ENCODE measurements at places on chromosomes 12 and 14.

- DNase-seq = no peak
Measured at GRCh38 chr14:102933618-102934231, 11.3 kb downstream of the AMN start.

- peak; percentile 69 for DNase-seq
Measured at GRCh38 chr12:2344885-2345284, 292.1 kb downstream of the CACNA1C start.

GRCh38 chr12:28443337-28443736 lies 253.1 kb downstream of the CCDC91 start:
- no peak for DNase-seq

DNA sequence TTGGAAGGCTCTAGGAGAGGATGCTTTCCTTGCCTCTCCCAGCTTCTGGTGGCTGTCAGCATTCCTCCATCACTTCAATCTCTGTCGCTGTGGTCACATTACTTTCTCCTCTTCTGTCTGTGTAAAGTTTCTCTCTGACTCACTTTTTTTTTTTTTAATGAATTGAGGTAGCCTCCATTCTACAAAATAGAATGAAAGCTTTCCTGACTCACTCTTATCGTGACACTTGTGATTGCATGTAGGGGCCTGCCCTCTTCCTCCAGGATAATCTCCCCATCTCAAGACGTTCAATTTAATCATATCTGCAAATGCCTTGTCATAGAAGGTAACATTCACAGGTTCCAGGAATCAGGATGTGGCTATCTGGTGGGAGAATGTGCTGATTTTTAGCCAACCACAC lies 153.5 kb upstream of the HMGA2 start:
- DNase-seq = peak; percentile 75

DNA sequence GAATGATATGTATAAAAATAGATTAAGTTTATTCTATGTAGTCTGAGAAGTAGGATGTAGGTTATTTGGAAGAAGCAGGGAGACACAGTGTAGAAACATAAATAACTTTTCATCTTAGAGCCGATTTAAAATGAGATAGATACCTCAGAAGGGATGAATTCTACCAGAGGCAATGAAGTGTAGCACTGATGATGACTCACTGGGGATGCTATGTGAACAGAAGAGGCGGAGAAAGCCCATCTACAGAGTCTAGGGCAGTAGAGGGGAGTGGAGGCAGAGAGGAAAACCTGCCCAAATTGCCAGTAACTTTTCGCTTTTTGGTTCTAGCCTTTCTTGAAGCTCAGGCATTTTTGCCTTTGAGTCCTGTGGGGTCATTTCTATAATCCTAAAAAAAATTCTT lies 451.8 kb downstream of the ATP23 start:
- no peak for DNase-seq

GRCh38 chr12:85630851-85631250 lies 205.4 kb downstream of the RASSF9 start:
- DNase-seq = no peak

DNA sequence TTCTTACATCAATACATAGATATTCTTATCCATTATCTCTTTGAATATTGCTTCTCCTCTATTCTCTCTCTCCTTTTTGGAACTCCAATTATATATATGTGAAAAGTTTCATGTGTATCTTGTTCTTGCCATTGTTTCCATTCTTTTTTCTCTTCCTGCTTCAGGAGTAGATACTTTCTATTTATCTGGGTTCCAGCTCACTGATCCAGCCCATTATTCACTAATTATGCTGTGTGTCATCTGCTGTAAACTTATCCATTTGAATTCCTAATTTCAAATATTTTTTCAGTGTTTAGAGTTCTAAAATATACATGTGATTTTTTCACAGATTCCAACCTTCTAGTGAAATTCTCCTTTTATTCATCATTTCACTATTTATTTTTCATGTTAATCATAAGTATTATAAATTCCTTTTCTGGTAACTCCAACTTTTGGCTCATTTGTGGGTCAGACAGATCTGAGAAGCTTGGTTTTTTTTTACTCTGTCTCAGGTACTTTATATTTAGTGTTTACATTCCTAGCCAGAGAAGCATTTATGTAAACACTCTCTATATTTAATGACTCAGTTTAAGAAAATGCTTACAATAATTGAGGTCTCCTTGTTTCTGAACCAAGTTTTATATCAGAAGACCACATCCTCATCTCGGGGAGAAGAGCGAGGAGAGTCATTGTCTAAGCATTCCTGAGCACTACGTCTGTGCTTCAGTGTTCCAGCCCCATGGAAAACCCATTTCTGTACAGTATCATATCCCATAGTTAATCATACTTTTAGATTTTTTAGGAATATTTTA lies 15.9 kb upstream of the AMIGO2 start:
- peak; percentile 78 for DNase-seq

GRCh38 chr14:87231336-87232026 lies 761.5 kb downstream of the GALC start:
- no peak for DNase-seq

DNA sequence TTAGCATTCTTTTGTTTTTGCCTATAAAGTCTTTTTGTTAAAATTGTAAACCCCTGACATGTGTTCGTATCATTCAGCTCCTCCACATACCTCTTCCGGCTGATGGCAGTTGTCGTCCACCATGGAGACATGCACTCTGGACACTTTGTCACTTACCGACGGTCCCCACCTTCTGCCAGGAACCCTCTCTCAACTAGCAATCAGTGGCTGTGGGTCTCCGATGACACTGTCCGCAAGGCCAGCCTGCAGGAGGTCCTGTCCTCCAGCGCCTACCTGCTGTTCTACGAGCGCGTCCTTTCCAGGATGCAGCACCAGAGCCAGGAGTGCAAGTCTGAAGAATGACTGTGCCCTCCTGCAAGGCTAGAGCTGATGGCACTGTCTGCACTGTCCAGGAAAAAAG lies 7.7 kb downstream of the ALKBH2 start:
- DNase-seq = no peak

GRCh38 chr12:75446857-75447256 lies 33.7 kb upstream of the GLIPR1 start:
- DNase-seq = peak; percentile 82

- DNase-seq = peak; percentile 77
Measured at GRCh38 chr14:78010688-78011087, 159.5 kb upstream of the NRXN3 start.

- no peak for DNase-seq
Measured at GRCh38 chr14:97848317-97848980, 1051.3 kb downstream of the VRK1 start.

GRCh38 chr12:115353467-115353866 lies 669.5 kb upstream of the TBX3 start:
- DNase-seq = no peak

DNA sequence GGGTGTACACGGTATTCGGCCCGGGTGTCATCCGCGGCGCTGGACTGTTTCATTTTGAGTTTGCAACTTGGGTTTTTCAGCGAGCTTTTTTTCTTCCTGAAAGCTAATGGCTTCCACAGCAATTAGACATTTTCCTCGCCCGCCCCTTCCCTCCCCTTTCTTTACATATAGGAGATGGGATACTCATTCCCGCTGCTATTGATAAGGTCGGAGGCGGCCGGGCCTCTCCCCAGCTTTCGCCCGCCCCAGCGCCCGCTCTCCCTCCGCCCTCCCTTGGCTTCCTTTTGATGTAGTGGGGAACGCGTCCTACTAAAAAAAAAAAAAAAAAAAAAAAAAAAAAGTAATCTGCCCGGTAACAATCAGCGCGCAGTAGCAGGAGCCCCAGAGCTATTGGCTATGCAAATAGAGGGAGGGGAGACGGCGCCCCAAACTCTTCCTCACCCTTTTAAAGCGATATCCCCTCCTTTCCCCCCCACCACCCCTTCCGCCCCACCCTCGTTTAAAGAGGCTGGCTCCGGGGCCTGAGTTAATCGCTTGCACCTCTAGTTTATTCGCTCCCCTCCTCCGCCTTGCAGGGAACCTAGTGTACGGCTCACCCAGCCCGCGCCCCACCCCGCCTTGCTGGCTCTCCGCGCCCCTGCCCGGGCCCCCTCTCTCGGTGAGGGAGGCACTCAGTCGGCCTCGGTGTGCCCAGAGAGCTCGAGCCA lies 1.7 kb upstream of the CCND2 start:
- DNase-seq = peak; percentile 31

DNA sequence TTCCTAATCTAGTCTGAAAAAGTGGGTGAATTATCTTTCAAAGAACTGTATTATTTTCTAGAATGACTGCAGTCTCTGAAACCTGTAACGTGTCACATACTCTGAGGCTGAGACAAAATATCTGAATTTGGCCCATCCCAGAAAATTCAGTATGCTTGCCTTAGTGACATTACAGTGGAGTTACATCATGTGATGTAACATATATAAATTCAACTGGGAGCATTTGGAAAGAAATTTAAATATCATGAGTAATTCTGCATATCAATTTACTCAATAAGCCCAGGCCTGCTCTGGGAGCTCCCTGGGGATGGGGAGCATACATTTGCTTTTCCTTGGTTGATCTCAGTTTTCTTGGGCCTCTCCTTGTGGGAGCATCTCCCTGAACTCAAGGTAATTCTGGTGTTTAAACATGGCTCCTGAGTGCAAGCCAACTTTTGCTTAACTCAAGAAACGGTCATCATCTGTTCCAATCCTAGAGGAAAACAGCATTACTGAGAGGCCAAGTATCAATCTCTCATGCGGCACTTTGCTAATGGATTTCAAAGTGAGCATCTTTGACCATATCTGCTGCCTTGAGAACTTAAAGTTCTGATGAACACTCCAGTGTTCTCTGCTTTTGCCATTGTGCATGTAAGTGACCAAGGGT lies 54.4 kb downstream of the AKAP6 start:
- peak; percentile 25 for DNase-seq

DNA sequence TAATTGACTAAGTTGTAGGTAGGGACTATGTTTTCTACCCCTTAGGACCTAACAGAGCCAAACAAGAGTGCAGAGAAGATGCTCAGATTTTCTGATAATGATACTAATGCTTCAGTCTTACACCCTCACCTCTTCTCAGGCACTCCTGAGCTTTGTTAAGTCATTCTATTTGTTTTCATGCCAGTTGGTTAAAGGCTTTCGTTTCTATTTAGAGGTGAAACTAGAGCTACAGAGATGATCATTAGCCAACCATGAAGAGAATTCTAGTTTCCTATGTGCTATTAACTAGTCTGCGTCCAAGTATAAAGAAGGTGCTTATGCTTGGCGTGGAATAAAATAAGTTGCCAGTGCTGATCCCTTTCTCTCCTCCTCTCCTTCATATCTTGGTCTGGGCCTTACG lies 34.6 kb upstream of the PYGL start:
- no peak for DNase-seq

DNA sequence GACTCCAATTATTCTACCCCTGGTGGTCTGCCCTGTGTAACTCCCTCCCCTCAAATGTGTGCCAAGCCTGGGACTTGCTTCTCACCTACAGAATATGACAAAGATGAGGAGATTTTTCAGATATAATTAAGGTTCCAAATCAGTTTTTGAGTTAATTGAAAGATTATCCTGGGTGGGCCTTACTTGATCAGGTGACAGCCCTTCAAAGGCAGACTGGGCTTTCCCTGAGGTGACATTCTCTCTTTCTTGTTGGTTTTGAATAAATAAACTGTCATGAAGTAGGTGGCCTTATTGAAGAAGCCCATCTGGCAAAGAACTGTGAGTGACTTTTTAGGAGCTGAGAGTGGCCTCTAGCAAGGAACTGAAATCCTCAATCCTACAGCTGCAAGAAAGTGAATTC lies 106.0 kb downstream of the BRMS1L start:
- no peak for DNase-seq

- no peak for DNase-seq
Measured at GRCh38 chr12:123634142-123634561, 523 bp downstream of the GTF2H3 start.

DNA sequence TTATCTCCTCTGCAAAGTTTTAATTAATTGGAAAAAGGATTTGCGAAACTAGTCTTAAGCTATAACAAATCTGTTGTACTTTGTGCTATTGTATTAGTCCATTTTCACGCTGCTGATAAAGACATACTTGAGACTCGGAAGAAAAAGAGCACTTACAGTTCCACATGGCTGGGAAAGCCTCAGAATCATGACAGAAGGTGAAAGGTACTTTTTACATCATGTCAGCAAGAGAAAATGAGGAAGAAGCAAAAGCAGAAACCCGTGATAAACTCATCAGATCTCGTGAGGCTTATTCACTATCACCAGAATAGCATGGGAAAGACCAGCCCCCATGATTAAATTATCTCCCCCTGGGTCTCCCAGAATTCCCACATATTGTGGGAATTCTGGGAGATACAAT lies 118.1 kb upstream of the PRKD1 start:
- DNase-seq = no peak

- DNase-seq = peak; percentile 50
Measured at GRCh38 chr12:79689477-79690141, 1.2 kb downstream of the PAWR start.

- no peak for DNase-seq
Measured at GRCh38 chr14:95260537-95261361, 59.0 kb downstream of the CLMN start.

GRCh38 chr14:69325646-69326265 lies 65.8 kb downstream of the GALNT16 start:
- no peak for DNase-seq

DNA sequence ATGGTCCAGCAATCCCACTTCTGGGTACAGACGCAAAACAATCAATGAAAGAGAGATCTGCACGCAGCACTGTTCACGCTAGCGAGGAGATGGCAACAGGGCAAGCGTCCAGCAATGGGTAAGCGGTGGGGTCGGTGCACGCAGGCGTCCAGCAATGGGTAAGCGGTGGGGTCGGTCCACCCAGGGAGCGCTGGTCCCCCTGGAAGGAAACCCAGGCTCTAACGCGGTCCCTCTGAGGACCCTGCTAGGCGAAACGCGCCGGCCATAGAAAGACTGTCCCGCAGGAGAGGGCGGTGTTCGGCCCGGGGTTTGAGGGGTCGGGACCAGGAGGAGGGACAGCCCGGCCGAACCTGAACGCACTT lies 618 bp upstream of the PGAM5 start:
- DNase-seq = no peak

DNA sequence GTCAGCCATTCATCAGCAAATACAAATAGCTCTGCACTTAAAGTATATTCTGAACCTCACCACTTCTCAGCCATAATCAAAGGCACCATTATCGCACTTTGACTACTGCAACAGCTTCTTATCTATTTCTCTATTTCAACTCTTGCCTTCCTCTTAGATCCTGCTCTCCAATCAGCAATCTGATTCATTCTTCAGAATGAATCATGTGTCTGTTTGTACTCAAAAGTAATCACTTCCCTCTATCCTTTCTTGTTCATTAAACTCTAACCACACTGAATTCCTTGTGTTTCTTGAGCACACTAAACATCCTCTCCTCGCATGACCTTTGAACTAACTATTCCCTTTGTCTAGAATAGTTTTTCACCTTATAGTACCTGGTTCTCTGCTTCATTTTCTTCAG lies 12.8 kb upstream of the OR4E1 start:
- DNase-seq = no peak

DNA sequence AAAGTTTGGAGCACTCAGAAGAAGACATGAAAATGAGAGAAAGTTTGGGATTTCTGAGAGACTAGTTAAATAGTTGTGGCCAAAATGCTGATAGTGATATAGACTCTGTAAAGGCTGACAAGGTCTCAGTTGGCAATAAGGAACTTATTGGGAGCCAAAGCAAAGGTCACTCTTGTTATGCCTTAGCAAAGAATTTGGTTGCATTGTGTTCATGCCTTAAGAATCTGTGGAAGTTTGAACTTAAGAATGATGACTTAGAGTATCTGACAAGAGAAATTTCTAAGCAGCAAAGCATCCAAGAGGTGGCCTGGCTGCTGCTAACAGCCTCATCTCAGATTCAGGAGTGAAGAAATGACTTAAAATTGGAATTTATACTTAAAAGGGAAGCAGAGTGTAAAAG lies 113.8 kb downstream of the PIK3C2G start:
- peak; percentile 49 for DNase-seq

GRCh38 chr12:65838330-65838976 lies 14.2 kb downstream of the HMGA2 start:
- no peak for DNase-seq

- DNase-seq = no peak
Measured at GRCh38 chr14:32683679-32684078, 255.0 kb upstream of the NPAS3 start.
